ENCODE measurements at places on chromosomes 2 and 18.

- no peak for DNase-seq
Observed at GRCh38 chr2:12769492-12770105, 52.9 kb downstream of the TRIB2 start.

DNA sequence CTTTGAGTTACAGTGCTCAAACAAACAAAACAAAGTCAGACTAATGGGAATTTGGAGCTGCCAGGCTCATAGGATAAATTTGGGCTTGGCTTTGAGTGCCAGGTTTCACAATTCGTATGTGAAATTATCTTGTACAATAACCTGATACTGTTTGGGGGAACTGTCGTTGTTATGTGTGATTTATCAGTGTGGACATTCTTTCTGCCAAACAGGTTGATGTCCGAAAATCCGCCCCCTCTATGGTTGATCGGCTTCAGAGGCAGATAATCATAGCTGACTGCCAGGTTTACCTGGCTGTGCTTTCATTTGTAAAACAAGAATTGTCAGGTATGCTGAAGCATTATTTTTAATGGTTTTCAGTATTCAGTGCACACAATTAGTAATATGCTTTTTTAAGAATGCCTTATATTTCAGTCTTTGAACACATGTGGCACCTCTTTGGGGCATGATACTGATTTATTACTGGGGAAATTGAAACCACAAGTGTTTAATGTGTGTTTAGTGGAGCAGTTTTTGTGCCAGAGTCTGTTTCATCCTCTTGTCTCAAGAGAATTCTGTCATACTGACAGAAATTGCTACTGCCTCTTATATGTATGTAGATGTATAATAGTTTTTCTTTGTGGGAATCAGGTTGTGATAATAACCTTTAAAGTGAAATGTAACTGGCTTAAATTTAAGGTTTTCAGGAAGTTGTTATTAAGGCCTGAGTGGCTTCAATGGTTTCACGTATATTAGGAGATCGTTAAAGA lies 54.6 kb downstream of the TTC39C start:
- DNase-seq = no peak

DNA sequence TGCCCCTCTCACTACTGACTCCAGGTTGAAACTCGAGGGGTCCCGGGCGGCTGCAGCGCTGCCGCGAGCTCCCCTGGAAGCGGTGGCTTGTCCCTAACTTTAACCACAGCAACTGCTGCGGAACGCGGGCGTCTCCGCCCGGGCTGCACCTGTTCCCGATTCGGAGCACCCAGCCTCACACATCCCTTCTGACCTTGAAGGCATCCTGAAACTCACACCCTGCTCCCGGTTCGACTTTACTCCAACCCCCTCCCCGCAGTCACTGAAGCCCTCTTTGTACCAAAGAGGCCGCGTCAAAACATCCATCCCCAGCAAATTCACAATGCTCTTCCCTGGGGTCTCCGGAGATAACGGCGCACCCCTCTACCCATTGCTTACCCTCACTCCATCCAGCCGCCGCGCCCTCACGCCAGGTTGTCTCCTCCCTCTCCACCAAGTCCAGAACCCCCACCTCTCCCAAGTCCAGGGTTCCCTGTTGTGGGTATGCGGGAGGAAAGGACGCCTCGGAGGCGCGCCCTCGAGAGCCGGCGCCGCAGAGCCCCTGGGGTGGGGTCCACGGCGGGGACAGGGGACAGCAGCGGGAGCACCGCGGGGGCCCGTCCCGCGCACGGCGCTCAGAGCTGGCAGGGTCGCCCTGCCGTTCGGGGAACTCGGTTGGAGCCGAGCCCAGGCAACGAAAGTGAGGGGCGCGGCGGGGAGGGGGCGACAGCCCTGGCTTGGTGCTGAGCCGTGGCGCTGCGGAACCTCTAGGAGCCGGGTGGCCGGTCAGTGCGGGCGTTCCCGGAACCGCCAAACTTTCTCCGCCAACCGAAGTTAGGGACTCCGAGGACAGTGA lies 934 bp downstream of the MYO5B start:
- no peak for DNase-seq

DNA sequence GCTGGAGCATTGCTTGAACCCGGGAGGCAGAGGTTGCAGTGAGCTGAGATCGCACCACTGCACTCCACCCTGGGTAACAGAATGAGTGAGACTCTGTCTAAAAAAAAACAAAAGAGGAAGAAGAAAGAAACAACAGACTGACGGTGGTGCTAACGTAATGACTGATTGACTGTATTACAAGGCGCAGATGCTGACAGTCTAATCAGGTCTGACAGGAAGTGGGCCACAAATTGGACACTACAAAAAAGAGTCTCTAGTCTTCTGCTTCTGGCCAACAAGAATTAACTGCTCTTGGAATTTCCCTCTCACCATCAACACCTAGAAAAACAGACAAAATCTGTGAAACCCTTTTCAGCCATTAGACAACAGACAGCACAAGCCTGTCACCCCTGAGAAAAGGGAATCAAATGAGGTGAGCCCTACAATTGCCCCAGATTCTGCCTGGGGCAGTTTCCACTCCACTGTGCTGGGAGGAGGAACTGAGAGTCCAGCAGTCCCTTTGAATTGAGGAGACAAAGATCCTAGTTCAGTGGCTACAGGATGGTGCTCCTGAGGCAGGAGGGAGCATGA lies 43.3 kb downstream of the SNED1 start:
- no peak for DNase-seq

DNA sequence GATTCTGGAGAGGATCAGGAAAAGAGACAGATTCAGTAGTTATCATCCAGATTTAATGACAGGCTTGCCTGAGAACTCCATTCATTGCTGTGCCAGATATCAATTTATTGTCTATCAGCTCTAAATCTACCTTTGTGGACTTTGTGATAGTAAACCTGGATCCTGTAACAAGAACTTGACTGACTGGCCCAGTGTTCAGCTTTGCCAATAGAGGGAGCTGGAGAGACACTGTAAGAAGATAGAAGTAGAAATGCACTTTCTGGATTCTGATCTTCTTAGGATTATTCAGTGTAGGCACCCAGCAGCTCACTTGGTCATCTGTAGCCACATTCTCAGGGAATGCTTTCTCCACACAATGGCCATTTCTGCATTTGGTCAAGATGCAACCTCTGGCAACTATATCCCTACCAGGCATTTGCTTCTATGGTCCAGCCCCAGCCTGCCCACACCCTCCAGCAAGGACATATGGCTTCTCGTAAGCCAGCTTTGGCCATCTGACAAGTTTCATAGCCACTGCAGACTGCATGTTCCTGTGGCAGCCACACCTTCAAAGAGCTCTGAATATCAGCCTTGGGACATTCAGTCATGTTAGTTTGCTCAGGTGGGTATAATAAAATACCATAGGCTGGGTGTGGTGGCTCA lies 6.1 kb upstream of the SERPINB8 start:
- peak; percentile 19 for DNase-seq

GRCh38 chr18:79470547-79470946 lies 74.8 kb downstream of the NFATC1 start:
- no peak for DNase-seq

DNA sequence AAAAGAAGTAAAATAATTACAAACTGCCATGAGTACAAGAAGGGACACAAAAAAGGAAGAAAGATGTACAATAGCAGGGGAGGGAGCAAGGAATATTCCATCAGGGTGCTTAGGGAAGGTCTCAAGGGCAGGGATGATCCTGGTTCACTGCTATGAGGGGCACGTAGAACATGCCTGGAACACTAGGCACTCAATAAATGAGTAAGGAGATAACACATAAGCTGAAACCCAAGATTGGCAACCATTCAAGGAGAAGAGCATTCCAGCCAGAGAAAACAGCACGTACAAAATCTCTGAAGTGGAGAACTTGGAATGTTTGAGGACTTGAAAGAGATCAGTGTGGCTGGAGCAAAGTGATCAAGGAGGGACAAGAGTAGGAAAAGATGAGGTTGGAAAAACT lies 103.2 kb downstream of the FAM161A start:
- no peak for DNase-seq

- no peak for DNase-seq
Observed at GRCh38 chr2:147171941-147172340, 672.9 kb upstream of the ACVR2A start.

DNA sequence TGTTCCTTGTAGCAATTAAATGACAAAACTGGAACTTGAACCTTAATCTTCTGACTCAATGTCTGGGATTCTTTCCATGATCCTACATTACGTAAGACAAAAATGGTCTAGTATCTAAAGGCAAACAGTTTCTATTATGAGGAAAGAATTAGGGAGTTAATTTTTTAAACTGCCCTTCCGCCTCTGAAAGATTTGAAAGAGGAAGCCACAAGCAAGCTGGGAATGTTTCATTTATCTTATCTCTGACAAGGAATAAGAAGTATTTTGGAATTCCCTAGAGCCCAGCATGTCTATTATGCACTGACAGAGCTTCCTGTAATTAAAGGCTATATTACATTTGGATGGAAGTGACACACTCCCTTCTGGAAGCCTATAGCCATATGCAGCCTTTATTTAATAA lies 558.8 kb upstream of the CDH2 start:
- DNase-seq = no peak

DNA sequence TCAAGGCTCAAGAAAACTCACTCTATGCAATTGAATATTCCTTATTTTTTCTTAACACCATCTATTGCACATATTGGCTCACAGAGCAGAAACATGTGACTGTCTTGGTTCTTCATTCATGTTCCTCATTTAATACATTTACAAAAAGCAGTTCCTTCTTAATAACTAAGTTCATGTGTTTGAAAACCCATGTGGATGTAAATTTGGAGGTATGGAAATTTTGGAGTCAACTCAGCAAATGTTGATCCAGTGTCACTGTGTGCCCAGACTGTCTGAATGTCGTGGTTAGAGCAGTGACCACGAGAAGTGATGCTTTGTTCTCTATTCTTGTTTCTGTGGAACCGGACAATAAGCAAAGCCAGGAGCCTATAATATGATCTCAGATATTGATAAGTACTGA lies 299.1 kb downstream of the SETBP1 start:
- no peak for DNase-seq

- DNase-seq = no peak
Observed at GRCh38 chr18:45291621-45292615, 323.4 kb upstream of the SLC14A2 start.

DNA sequence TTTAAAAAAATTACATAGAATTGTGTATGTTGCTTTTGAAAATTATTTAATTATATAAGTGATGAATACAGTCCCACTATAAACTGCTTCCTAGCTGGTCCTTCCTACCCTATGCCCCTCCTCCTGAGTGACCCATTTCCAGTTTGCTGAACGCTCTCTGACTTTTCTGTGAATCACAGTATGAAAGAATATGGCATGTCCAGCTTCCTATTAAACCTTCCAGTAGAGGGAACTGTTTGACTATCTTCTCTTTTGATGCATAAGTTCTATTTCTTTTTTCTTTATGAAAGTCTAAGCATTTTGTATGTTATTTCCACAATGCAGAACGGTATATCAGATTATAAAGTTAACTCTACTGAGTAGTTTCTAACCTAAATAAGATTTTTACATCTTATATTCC lies 41.3 kb downstream of the PSMG2 start:
- no peak for DNase-seq

- no peak for DNase-seq
Observed at GRCh38 chr2:24439971-24440340, 51.1 kb upstream of the NCOA1 start.

- DNase-seq = no peak
Observed at GRCh38 chr2:64114912-64115277, 29.3 kb downstream of the PELI1 start.

GRCh38 chr2:220601674-220602073 lies 970.4 kb downstream of the EPHA4 start:
- DNase-seq = no peak

- no peak for DNase-seq
Observed at GRCh38 chr18:25819746-25820363, 270.6 kb downstream of the SS18 start.

DNA sequence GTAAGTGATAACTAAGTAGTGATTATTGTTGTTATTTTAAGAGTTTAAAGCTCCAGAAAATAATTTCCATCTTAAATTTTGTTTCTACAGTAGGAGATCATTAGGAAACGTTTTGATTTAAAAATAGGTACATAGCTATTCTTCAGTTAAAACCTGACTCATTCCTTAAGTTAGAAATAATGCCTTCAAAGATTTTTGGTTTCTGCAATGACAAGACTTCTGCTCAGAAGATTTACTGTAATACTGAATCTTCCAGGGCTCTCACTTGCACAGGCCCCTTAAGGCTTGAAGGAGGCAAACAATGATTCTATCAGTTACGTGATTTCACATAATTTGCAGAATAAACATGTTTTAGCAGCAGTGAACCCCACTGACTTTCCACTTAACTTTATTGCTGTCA lies 333.7 kb downstream of the RAD51AP2 start:
- DNase-seq = no peak

- DNase-seq = no peak
Observed at GRCh38 chr2:8549942-8550341, 131.9 kb upstream of the ID2 start.

DNA sequence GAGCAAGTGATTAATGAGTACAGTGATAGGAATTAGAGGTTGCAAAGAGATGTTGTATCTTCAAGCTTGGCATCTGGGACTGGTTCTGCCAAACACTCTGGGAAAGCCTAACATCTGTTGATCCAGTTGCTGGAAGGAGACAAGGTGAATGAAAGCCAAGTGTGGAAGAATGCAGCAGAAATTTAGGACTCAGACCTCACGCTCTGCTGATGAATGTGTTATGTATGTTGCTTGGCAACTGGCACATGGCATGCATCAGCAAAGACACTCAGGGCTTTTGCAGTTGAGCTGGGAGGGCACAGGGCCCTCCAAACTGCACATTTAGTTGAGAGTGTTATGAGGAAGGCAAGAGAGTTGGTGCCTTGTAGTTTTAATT lies 105.5 kb downstream of the COLEC12 start:
- no peak for DNase-seq

- no peak for DNase-seq
Observed at GRCh38 chr2:32743480-32744236, 115.8 kb downstream of the TTC27 start.

- DNase-seq = peak; percentile 2
Observed at GRCh38 chr18:9575558-9575957, 38.8 kb downstream of the PPP4R1 start.

DNA sequence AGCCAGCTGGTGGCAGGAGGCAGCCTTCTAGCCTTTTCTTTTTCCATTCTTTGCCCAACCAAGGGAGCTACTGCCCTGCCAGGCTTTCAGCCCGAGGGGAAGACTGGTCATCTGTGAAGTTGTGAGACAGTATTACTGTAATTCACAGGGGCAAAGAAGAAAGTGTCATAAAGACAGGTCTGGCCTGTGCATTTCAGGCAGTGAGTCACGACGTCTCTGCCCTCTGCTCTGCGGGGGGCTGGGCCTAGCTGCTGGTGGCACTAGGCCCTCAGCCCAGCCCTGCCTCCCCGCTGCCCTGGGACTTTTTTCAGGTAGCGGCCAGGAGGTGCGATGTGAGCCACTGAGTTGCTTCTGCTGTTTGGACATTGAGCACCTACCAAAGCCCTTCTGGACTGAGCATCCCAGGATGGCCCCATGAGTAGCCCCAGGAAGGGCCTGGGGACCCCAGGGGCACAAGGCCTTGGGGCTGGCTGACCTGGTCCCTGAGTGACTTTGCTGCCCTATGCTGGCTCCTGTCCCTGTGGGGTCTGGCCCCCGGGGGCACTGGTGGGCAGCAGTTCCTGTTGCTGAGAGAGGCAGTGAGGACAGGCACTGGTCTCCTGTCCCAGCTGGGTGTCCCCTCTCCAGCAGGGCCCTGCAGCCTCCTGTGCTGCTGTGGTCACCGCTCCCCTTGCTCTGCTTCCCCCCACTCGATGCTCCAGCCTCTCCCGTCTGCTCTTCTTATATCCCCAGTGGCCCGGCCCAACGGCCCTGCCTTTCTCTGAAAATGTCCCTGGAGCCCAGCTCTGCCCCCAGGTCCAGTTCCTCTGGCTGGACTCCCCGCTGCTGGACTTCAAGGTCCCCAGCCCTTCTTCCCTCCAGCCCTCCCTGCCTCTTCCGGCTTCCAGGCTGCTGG lies 7.0 kb downstream of the INHBB start:
- no peak for DNase-seq
